ENCODE measurements at places on chromosomes 7 and 10.
A peak's percentile ranks its signal among the peaks of the same experiment; 100 is the strongest.

DNA sequence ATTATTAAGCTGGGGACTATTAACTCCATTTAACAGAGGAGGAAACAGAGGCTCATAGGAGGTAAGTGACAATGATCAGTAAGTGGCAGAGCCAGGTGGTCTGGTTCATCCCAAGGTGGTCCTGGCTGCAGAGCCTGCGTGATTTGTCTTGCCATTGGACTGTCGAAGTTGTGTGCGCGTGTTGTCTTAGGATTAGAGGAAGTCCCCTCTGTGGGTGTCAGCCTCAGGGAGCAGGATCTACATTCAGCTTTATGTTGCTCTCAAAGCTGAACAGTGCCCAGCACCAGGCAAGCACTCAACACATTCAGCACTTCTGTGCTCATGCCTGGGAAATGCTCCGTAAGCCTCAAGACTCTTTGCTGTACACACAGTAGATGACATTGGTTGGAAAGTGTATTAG is 139.5 kb downstream of the HERPUD2 start:
- no peak for DNase-seq

DNA sequence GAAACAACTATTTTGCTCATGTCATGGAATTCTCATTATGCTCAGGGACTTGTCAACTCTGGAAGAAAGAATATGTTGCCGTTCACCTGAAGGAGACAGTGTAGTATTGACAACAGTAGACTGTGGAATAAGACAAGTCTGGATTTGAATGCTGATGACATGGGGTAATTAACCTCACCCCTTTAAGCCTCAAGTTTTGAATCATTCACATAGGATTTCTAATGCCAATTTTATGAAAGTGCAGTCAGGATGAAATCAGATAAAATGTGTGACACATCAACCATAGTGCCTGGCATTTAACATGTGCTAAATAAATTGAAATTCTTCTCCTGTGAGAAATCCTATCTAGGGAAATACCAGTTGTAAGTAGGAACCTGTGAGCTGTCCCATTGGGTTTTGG is 305.8 kb downstream of the KIF20B start:
- DNase-seq: peak; percentile 2

DNA sequence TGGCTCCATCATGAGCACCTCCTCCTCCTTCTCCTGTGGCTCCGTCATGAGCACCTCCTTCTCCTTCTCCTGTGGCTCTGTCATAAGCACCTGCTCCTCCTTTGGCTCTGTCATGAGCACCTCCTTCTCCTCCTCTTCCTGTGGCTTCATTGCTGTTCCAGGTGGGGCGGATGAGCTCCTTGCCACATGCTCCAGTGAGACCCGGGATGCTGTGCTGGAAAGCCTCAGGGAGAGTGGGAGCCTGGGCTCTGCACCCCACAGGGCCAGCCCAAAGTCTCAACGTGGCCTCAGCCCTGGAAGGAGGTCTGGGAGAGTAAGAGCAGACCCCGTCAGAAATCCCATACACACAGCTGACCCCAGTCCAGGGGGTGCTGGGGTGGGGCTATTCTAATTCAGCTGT is 380.7 kb downstream of the TCERG1L start:
- no peak for DNase-seq

DNA sequence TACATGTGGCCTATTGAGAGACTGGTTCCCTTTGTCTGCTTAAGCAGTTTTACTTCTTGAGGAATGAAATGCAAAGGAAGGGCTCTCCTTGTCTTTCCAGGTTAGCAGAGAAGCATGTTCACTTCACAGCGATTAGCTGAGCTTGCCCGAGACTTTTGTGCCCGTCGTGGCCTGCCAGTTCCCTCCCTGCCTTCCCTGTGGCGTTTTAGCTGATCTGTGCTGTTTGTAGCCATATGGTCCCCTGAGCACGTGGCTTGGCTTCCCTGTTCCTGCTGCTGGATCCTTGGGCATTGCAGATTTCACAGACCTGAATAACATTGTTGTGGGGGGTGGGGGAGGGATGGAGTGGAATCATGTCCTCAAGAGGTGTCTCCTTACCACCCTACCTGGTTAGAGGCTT is 61.8 kb downstream of the SND1 start:
- no peak for DNase-seq

DNA sequence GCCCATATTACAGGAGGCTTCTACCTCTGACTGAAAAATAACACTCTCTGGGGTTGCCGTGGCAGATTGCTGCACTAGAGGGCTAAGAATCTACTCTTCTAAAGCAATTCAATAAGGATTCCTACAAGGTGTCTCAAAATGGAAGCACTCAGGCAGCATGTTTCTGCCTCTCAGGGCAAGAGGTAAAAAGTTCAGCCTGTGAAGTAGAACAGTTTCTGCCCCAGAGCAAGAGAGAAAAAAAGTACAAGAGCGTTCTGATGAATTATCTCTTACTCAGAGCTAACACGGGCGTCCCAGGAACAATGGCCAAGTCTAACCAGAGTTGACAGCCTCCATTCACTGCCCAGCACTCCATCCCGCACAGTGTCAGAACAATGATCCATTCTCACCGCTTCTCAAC is 71.3 kb upstream of the TES start:
- DNase-seq: no peak

- no peak for DNase-seq
Observed at GRCh38 chr7:6242561-6242960, 29.9 kb downstream of the CYTH3 start.

- DNase-seq: no peak
Observed at GRCh38 chr7:73858807-73859206, 2.2 kb upstream of the TMEM270 start.

GRCh38 chr10:100670828-100671479 is 74.4 kb upstream of the PAX2 start:
- peak; percentile 87 for DNase-seq

DNA sequence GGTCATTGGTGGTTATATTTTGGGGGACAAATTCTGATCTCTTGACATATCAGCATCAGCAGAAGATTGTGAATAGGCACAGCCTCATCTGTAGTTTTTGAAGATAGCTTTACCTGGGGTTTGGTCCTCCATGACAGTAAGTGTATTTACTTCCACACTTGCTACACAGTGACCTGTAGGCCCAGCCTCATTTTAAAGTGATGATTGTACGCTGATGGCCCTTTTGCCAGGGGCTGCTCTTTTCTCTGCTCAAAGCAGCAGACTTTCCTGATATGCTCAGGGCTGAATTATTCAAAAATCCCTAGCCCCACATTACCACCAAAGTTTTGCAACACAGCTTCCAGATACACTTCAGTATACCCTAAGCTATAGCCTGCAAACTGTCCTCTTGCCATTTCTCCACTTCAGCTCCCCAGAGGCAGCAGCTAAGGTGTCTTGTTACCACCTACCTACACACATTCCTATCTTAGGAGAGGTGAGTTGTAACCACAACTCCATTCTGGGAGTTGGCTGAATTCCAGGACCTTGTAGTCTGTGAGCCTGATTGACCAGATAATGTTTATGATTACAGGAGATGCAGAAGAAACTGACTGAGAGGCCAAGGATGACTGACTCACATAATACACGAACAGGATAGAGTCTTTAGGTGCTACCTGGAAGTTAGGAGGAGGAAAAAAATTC is 6.0 kb downstream of the ASB4 start:
- peak; percentile 87 for DNase-seq

DNA sequence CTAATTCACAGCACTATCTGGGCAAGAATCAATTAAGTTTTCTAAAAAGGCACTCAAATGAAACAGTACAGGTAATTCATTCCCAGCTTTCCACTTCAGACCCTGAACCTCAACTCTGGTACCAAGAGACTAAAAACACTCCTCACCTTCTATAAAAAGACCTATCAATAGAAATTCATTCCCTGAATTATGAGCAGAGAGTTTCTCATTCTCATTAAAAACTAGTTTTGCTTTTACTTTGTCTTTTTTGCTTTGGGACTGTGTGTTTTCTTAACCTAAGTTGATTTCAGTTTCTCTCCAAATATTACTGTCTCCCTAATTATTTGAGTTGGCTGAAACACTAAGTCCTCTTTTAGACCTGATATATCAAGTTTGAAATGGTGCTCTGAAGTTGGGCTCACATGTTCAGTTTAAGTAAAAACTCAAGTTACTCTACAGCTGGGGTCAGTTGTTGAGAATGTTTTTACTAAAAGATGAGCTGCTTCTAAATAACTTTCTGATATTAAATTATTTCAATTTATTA is 189.5 kb downstream of the JAZF1 start:
- DNase-seq: no peak

- DNase-seq: peak; percentile 1
Observed at GRCh38 chr10:79938728-79939406, 10.0 kb downstream of the SFTPD start.

- DNase-seq: no peak
Observed at GRCh38 chr7:154380771-154381170, 328.6 kb downstream of the DPP6 start.

GRCh38 chr7:100544967-100545359 is 6.0 kb downstream of the AGFG2 start:
- no peak for DNase-seq

- DNase-seq: no peak
Observed at GRCh38 chr10:46787321-46787615, 124.0 kb upstream of the PTPN20 start.

GRCh38 chr10:63375859-63376258 is 89.9 kb downstream of the JMJD1C start:
- no peak for DNase-seq

- no peak for DNase-seq
Observed at GRCh38 chr10:8238986-8239385, 184.5 kb downstream of the GATA3 start.

DNA sequence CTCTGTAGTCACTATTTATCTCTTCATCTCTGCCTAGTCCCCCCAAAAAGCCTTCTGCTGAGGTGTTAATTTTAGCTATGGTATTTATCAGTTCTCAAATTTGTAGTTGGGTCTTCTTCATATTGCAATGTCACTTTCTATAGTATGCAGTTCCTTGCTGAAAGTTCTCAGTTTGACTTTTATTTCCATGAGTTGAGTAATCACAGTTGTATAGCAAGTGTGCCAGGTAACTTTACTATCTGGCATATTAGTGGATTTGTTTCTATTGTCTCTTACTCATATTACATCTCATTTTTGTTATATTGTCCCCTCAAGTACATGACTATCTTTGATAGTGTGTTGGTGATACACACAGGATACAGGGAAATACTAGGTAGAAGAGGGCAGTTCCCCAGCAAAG is 152.8 kb downstream of the CUBN start:
- no peak for DNase-seq

DNA sequence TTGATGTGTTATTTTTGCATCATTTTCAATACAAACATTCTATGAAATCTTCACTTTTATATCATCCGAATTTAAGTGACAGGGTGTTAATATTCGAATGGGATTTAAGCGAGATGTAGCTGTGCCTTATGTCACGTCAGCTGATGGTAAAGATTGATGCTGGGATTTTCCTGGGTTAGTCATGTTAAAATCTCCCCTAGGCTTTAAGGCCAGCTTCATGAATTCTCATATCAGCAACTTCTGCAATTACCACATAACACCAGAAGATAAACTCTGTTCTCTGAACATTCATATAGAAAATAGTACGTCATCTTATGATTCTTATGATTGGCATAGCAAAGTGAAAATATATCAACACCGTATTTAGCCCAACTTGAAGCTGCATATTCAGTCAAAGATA is 669.2 kb downstream of the PCDH15 start:
- DNase-seq: no peak

- DNase-seq: no peak
Observed at GRCh38 chr7:101330011-101330484, 8.4 kb upstream of the IFT22 start.

- no peak for DNase-seq
Observed at GRCh38 chr10:118769898-118770600, 15.3 kb upstream of the CACUL1 start.

GRCh38 chr10:122078965-122079795 is 90.2 kb downstream of the TACC2 start:
- DNase-seq: no peak

GRCh38 chr10:85187047-85187446 is 858.7 kb downstream of the CCSER2 start:
- DNase-seq: no peak

DNA sequence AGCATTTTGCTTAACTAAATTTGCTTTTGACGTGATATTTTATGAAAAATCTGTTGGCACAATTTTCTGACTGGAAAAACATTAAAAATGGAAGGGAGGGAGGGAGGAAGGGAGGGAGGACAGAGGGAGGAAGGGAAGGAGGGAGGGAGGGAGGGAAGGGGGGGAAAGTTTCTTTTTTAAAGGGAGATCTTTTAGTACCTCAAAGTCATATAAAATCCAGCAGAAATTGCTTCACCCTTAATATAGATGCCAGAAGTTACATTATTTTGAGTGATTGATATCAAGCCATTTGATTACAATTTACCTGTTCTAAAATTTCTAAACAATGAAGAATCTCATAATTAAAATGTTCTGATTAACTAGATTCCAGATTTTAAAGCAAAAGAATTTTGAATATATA is 68.9 kb downstream of the CABCOCO1 start:
- DNase-seq: no peak

GRCh38 chr7:131745390-131746248 is 189.2 kb upstream of the PODXL start:
- DNase-seq: peak; percentile 46

DNA sequence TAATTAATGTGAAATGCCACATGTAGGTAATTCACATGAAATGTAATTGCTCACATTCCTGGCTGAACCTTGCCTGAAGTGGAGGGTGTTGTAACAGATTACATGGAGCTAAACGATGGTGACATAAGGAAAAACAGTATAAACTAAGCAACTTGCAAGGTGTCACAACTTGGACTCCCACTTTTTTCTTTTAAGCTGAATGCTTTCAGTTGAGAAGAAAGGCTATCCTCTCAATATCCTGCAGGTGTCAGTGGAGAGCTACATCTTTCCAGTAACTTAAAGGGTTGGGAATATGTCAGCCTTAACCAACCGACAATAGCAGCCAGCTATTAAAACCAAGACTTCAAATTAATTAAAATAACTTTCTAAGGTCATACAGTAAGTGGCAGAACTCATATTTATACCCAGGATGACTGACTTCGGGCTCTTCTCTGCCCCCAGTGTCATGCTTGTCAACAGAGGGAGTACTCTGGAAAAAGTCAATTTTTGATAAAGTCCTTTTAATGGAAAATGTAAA is 33.7 kb downstream of the NRBF2 start:
- DNase-seq: peak; percentile 58

DNA sequence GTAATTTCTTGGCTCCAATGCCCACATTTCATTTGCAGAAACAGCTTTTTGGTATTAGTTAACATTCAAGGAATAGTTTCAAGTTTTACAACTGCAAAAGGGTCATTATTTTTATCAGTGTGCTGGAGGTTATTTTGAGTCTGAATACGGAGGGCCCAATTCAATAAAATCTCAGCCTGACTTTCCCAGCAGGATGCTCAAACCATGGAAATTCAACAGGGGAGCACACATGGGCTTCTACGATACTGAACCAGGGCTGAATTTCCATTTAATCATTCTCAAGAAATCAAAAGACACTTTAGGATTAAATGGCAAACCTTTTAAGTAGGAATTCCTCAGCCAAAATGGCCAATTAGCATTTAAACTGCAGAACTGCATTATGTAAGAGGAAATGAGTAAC is 700.9 kb upstream of the ANKRD30A start:
- no peak for DNase-seq

GRCh38 chr7:79055722-79056415 is 397.6 kb downstream of the MAGI2 start:
- DNase-seq: no peak

GRCh38 chr10:34814223-34814912 is 728 bp downstream of the PARD3 start:
- peak; percentile 73 for DNase-seq

All from urothelium cell line (cell line).